ENCODE measurements at places on chromosomes 6 and 20.

DNA sequence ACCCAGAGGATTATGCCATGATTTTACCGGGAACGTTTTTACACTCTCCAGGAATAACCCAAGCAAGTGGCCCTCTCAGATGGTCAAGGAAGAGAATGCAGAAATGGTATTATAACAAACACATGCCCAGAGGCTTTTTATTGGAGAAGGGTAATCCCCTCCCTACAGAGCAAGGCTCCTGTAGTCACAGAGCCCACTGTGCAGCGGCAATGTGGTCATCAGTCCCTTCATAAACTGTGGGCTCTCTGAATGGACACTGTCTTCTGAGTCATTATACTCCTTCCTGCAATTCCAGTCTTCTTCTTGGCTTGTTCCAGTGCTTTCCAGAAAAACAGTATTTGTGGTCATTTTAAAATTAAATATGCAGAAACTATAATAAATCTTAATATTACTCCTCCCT is 74.7 kb downstream of the LAMA4 start:
- no peak for DNase-seq

GRCh38 chr6:116136933-116137340 is 11.0 kb upstream of the COL10A1 start:
- no peak for DNase-seq

DNA sequence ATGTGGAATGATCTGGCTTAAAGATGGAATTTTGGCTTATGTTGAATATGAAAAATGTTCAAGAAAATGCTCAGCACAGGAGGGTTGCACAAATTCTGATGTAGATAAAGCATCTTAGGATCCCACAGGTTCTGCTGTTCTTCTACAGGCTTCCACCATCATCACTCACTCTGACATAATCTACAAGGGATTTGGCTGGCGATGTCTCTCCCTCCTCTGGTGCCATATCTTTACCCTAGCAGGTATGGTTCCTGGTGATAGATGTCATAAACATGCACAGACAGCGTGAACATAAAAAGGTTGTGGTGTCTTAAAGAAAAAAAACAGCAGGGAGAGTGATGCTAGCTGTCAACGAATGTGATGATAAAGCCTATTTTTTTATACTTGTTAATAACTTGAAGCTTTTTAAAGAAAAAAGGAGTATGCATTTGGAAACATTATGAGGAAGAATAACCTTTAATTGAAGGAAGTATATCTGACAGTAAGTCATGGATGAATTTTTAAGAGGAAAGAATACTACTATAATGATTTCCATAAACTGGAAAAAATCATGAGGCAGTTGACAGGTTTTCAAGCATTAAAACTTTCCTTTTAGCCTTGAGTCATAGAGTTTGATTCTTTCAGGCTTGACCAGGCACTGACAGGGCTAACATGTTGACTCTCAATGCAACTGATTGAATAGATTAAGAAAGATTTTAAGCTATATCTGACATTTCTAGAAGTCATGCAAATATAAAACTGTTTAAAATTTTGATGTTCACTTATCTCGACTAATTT is 50.1 kb downstream of the OGFRL1 start:
- DNase-seq: no peak

- peak; percentile 64 for DNase-seq
Observed at GRCh38 chr20:31861385-31862156, 8.8 kb downstream of the DUSP15 start.

GRCh38 chr6:29388533-29388932 is 6.9 kb upstream of the OR12D2 start:
- no peak for DNase-seq

- no peak for DNase-seq
Observed at GRCh38 chr20:32649697-32650400, 23.9 kb downstream of the C20orf203 start.
